ENCODE measurements at places on chromosomes 6 and 20.

GRCh38 chr6:160247457-160247883, 11.2 kb downstream of the SLC22A2 start:
- DNase-seq, result no peak

DNA sequence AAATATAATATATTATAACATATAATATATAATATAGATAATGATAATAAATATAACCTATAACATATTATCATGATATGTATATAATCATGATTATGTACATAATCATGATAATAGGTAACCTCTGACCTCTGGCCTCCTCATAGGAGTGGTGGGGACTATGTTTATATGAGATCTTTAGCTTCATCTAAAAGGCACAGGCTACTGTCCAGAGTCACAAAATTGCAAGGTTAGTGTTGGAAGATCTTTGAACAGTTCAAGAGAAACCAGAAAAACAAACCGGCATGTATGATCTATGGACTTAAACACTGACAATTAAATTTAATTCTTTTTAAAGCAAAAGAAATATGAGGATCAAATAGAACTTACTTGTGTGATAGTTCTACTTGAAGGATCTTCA, 55.7 kb upstream of the TINAG start:
- no peak for DNase-seq

GRCh38 chr6:13548500-13549210, 25.7 kb upstream of the SIRT5 start:
- DNase-seq, result no peak

GRCh38 chr20:63778034-63778752, 38.6 kb downstream of the SLC2A4RG start:
- DNase-seq, result no peak

DNA sequence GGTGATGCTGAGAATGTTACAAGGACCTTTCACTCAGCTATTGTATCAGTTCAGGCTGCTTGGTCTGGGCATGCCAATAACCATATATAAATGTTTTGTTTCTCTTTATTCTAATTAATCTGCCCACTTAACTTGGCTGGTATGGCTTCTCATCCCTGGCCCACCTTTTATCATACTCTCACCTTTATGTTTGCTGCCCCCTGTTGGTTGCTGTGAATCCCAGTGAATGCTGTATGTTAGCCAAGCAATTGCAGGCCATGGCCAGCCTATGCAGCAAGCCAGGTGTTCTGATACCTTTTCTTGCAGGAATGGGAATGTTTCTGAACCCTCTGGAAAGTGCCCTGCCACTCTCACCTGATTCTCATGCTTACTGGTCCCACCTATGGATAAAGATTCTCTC, 54.6 kb downstream of the PCSK2 start:
- DNase-seq, result no peak

DNA sequence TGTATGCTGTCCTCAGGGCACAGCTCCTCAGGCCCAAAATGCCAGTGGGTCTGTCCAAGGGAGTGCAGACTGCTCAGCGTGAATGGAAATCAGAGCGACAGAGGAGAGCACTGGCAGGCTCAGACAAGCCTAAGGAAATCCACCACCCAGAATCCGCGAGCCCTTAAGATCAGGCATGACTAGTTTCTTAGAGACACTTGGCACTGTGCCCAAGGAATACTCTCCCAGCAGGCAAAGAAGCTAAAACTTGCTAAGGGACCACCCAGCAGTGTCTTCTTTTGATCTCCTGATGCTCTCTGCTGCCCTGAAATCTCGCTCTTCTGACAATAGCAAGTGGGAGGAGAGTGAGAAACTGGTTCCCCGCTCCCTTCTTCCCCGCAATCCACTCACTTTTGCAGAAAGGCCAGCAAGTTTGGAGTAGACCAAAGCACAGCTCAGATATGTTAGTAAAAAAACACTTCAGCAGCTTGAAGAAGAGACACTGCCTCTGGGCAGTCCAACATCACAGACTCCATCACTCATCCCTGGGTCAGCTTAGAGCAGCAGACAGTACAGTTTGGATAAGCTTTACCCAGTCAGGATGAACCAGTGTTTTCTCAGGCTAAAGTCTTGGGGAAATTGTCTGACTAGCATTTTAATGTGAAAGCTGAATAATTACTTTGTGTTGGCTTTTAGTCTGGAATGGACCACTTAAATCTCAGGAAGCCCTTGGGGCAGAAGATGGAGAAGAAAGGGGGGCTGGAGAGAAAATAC, 32.4 kb downstream of the TRAF3IP2 start:
- DNase-seq, result no peak

DNA sequence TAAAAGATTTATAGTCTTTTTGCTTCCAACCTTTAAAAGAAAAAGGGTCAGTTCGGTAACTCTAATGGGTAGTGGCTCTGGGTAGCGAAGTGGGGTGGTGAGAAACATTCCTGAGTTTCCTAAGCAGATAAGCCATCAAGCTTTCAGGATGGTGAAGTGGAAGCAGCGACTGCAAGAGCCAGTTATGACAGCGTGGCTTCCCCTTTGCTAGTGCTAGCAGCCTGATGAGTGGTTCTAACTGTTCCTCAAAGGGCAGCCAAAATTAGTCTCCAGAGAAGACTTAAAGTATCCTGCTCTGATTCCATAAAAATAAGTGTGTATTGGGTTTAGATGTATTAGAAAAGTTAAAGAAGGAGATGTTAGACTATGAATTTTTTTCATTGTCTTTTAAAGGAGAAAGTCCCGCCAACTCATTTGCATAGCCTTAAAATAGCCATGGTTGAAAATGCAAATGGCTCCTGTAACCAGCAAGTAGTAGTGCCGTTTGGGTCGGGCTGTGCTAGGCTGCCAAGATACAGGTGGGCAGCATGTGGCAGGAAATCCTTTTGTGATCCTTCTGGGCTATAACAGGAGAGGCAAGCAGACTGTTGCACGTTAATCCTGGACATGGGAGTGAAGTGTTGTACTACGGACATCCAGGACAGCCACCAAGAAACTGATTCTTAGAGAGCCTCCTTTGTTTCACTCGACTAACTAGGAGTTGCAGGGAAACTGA, 18.0 kb downstream of the ELOVL2 start:
- no peak for DNase-seq

DNA sequence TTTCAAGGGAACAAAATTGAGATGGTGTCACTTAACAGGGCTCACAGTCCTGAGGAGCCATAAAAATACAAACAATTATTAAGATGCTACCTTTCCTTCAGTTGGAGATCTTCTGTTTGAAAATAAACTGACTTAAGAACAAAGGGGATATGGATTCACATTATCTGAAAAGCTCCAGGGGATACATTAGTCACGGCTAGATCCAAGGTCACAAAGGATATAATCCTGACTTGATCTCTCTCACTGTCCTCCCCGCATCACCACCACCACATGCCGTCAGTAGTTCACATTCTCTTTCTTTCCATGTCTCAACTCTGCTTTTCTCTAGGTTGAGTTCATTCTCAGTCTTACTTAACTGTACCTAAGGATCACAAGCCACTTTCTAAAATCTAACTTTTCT, 530.4 kb upstream of the MARCKS start:
- no peak for DNase-seq

DNA sequence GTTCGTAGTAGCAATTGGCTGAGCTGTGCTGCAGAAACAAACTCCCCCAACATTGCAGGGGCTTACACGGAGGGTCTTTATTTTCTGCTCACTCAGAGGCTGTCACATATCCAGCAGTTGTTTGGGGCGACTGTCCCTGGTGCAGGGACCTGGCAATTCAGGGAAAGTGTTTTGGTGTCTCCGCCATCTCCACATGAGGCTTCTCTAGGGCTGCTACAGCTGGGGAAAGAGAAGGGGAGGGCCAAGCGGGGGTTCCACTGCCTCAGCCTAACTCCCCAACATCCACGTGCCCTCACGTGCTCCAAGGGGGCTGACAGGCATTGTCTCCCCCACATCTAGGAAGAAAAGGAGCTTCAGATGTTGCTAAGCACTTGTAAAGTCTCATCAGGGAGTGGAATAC, 61.3 kb upstream of the NXT1 start:
- DNase-seq, result no peak

DNA sequence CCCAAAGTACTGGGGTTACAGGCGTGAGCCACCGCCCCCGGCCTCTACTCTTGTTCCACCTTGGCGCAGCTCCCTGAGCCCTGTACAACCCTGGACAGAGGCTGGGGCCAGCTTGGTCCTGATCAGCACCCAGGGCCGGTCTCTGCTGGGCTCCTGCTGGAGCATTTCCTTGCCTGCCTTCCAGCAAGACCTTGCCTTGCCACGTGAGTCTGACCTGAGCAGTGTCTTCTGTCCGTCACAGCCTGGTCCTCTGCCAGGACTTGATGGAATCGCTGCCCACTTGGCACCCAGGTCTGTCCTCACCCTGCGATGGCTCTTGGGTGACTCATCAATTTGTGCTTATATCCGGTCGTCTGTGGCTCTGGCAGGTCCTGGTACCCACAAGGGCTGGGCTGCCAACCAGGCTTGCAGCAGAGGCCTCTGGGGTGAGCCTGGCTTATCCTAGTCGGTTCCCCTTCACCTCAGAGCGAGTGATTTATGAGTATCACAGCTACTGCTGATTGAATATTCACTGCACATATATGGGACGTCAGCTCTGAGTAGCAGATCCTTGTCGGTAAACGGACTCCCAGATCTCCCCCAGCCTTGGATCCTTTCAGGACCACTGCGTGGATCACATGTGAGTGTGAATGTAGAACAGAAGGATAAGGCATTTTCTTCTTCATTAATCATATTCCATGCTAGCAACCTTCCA, 10.1 kb upstream of the SULF2 start:
- no peak for DNase-seq

GRCh38 chr6:146881228-146882181, 282.7 kb downstream of the ADGB start:
- DNase-seq, result no peak

- DNase-seq, result no peak
These were observed 16.0 kb upstream of the CCDC167 start for GRCh38 chr6:37515712-37516075.

DNA sequence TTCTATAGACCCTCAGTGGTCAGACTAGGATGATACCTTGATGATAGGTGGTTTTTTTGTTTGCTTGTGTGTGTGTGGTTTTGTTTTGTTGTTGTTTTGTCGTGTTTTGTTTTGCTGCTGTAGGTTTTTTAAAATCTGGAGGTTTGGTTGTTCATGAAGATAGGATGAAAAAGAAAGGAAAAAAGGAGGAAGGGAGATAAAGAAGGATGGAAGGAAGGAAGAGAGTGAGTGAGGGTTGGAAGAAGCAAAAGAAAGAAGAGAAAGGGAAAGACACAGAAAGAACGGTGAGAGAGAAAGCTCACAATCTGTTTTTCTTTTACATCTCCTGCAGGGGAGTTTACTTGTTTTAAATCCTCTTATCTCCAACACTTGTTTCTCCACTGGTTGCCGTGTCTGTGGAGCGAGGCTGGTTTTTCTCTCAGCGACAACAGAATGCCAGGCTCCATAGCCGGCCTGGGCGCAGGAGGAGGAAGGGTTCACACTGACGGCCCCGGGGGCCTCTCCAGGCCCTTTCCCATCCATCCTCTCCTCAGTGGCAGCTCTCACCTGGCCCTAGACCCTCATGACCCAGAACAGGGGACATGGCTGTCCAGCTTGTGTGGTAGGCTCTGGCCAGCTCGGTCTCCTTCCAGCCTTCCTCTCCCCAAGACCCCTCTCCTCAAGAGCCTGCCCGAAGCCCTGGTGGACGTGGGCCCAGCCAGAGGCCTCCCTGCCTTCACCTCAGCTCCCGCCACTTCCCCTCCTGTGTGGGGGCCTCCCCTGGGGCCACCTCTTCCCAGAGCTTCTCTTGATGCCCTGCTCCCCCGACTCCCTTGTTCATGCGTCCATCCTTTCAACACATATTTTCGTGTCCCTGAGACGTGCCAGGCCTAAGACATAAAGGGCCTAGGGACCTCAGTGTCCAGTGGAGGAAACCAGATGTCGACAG, 168.4 kb downstream of the VEGFA start:
- DNase-seq, result no peak

GRCh38 chr6:31489086-31489485, 8.9 kb upstream of the MICB start:
- no peak for DNase-seq

DNA sequence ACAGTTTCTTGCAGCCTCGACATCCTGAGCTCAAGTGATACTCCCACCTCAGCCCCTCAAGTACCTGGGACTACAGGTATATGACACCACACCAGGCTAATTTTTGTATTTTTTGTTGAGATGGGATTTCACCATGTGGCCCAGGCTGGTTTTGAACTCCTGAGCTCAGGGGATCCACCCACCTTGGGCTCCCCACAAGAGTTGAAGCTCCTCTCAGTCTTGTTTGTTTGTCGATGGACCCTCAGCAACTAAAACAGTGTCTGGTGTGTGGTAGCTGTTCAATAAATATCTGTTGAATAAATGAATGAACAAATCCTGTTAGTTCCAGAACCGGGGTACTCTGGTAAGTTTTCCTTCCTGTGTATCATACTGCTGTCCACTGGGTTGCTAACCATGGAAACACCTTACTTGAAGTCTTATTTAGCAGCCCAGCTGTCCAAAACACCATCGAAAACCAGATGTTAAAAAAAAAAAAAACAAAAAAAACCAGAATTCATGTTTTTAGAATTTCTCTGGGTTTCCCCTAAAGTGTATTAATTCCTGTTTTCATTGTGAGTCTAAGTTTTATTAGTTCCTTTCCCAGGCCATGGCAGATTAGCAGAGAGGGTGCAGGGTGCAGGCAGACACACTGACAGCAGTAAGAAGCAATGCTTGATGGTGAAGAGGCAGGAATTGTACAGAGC, 7.8 kb upstream of the EZR start:
- DNase-seq, result no peak

GRCh38 chr6:26252077-26252472, 112.9 kb upstream of the BTN3A2 start:
- no peak for DNase-seq

GRCh38 chr6:107409942-107410341, 49.4 kb downstream of the PDSS2 start:
- no peak for DNase-seq

GRCh38 chr6:114323784-114324183, 19.0 kb downstream of the HS3ST5 start:
- DNase-seq, result no peak

DNA sequence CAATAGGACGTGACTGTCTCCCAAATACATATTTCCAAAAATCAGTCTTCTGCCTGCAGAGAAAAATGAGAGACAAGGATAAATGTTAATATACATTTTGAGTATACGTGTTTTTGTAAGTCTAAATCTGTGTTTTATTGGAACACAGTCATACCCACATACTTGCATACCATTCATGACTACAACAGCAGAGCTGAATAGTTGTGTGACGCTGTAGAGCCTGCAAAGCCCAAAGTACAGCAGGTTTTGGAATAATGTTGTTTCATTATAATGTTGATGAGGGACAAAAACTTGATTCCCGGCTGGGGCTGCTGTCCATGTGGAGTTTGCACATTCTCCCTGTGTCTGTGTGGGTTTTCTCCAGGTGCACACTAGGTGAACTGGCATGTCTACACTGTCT, 23.8 kb upstream of the FBXO9 start:
- DNase-seq, result no peak

DNA sequence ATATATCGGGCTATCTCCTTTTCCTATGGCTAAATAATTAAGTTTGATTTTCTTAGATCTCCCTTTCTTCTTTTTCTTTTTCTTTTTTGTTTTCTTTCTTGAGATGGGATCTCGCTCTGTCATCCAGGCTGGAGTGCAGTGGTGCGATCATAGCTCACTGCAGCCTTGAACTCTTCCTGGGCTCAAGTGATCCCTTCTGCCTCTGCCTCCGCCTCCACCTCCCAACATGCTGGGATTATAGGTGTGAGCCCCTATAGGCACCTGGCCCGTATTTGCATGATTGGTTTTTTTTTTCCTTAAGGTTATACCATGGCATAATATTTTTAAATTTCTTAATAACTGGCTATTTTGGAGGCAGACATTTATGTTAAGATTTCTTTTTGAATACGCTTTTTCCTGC, 106.3 kb downstream of the SCAF8 start:
- no peak for DNase-seq

- DNase-seq, result no peak
These were observed 102.4 kb upstream of the DST start for GRCh38 chr6:56745081-56745480.

Measured in activated CD8-positive, alpha-beta memory T cell treated with anti-CD3 and anti-CD28 coated beads, Interleukin-2, amount 50 U/mL, for 4 hours (primary cell).